Activated CD8-positive, alpha-beta memory T cell treated with anti-CD3 and anti-CD28 coated beads, Interleukin-2, amount 10 ng/mL, durations not matched to agents 7 days and 5 days (primary cell): ENCODE measurements at places on chromosomes 11 and 22. TPM values are rescaled to one million over a fixed set of nuclear protein-coding genes. Genes with fewer than 3 reads are reported as not detected.

DNA sequence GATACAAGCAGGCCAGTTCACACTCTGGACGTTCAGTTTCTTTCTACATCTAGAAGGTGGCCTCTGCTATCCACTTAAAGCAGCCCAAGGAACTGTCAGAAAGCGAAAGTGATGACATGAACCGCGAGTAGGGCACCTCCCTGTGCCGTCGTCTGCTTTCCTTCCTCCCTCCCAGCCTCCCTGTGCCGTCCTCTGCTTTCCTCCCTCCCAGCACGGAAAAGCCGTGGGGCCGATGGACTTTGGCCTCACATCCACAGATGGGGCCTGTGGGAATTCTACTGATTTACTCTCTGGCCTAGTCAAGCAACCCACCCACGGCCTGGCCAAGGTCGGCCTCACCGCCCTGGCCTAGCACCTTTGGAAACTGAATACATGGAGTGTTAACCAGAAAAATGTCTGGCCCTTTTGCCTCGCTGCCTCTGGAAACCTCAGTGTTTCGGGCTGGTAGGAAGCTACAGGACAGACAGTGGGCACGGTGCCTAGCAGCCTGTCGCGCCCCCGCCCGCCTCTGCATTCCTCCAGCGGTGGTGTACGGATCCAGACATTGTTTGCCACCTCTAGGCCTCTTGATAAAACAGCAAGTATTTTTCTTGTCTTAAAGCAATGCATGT is 14.2 kb downstream of the PEX26 start:
- H3K4me1 ChIP-seq: peaks cover 30% of the 10 kb centered on the region
- peak overlapping the region; percentile 41 for H3K4me3 ChIP-seq
- H3K27ac ChIP-seq: peak overlapping the region; percentile 82

DNA sequence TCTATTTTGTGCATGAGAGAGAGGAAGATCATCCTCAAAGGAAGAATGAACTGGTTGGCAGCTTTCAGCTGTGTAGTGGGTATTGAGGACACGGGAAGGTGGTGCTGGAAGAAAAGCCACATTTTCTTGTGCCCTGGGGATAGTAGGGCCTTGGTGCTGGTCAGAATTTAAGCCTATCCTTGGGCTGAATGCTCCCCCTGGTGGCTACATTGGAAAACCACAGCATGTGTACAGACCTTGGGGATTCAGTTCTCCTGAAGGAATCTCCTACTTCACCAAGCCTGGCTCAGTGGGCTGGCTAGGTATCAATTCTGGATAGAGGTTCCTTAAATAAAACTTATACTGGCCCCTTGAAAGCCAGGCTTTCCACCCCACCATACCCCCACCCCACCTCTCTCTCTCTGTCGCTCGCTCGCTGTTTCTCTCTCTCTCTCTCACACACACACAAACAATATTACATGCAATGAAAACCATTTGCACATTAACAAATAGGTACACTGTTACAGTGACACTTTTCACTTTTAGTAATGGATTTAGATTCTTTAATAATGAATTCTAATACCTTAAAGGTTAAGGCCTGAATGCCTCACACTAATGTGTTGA is 2.8 kb upstream of the OR51M1 start:
- H3K4me3 ChIP-seq: no peak overlapping the region
- DNase-seq: peak; percentile 43
- H3K4me1 ChIP-seq: no peaks in the 10 kb centered on the region
- no peak overlapping the region for H3K27ac ChIP-seq
- H3K36me3 ChIP-seq: no peaks in the 10 kb centered on the region

- no peaks in the 10 kb centered on the region for H3K36me3 ChIP-seq
- H3K4me1 ChIP-seq: no peaks in the 10 kb centered on the region
- peaks cover 8% of the 10 kb centered on the region for H3K27me3 ChIP-seq
These were observed 89.7 kb upstream of the CARD18 start for GRCh38 chr11:105229257-105229656.

DNA sequence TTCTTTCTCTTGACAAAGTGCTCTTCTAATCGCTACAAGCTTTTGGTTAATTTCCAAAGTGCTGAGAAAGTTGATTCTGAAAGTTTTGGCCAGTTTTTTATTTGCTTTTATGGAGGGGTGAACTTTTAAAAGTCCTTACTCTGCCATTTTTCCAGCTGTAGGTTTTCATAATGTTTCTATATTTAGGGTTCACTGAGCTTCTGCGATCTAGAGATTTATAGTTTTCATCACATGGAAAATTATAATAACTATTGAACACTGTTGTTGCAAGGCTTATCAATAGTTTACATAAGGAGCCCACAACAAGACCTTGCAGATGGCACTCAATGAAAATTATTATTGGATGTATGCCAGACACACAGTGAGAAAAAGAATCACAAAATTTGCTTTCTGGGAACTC is 55.1 kb downstream of the DLG2 start:
- peaks cover 3% of the 10 kb centered on the region for H3K36me3 ChIP-seq
- H3K27ac ChIP-seq: no peak overlapping the region
- H3K27me3 ChIP-seq: peaks cover 12% of the 10 kb centered on the region
- peaks cover 8% of the 10 kb centered on the region for H3K4me1 ChIP-seq
- no peak overlapping the region for H3K4me3 ChIP-seq
- no peak for DNase-seq

GRCh38 chr22:21446827-21447690 is 20.1 kb upstream of the TMEM191C start:
- no peak overlapping the region for H3K27ac ChIP-seq
- no peaks in the 10 kb centered on the region for H3K4me1 ChIP-seq
- no peak overlapping the region for H3K4me3 ChIP-seq
- peak; percentile 33 for DNase-seq
- H3K27me3 ChIP-seq: no peaks in the 10 kb centered on the region
- no peaks in the 10 kb centered on the region for H3K36me3 ChIP-seq

- H3K27ac ChIP-seq: no peak overlapping the region
- peaks cover 16% of the 10 kb centered on the region for H3K36me3 ChIP-seq
- DNase-seq: no peak
- no peaks in the 10 kb centered on the region for H3K4me1 ChIP-seq
- no peaks in the 10 kb centered on the region for H3K27me3 ChIP-seq
- no peak overlapping the region for H3K4me3 ChIP-seq
These were observed 214.1 kb downstream of the TBC1D22A start for GRCh38 chr22:46976598-46976997.

DNA sequence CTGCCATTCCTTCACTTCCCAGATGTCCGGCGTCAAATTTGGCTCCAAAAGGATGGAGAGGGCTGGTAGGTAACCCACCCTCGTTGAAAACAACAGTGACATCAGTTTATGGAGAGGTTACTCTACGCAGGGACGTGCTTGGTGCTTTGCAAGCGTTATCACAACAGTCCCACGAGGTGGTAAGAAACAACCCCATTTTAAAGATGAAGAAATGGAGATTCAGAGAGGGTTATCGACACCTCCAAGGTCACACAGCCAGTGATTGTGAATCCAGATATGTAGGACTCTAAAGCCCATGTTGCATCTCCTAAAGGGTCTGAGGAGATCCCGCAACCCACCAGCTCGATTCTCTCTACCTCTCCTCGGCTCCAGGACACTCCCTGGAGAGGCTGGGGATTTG is 773 bp downstream of the MIAT start:
- peaks cover 4% of the 10 kb centered on the region for H3K27me3 ChIP-seq
- H3K4me1 ChIP-seq: peaks cover 39% of the 10 kb centered on the region
- H3K36me3 ChIP-seq: peaks cover 2% of the 10 kb centered on the region
- peak overlapping the region; percentile 86 for H3K4me3 ChIP-seq

DNA sequence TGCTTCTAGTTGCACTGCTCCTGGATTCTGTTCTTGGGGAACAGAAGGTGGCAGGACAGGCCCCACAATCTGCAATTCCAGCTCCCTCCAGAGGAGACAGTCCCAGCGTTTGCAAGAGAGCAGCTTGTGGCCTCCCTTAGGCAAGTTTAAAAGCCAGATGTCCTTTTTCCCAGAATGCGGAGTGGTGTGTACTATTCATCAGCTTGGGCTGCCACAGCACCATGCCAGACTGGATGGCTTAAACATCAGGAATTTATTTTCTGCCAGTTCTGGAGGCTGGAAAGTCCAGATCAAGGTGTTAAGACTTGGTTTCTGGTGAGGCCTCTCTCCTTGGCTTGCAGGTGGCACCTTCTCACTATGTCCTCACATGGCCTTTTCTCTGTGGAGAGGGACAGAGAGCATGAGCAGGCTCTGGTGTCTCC is 11.7 kb downstream of the MIAT start:
- H3K4me3 ChIP-seq: no peak overlapping the region
- H3K27ac ChIP-seq: peak overlapping the region; percentile 65
- peaks cover 75% of the 10 kb centered on the region for H3K4me1 ChIP-seq
- no peak for DNase-seq
- peaks cover 21% of the 10 kb centered on the region for H3K36me3 ChIP-seq

DNA sequence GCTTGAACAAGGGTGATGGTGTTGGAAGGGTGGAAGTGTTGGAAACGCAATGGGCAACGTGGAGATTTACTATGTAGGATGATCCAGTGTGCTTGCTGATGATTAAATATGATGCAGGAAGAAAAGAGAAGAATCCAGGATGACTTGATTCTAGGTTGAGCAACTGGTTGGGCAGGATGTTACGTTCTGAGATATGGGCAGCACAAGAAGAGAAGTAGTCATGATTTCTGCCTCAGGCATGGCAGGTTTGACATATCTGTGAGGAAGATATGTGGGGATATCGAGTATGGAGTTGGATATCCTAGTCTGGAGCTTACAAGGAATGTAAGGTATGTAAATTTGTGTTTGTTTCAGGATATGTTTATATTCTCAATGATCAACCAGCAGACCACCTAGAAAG is 1.9 kb downstream of the OR52K1 start:
- H3K27me3 ChIP-seq: peaks cover 13% of the 10 kb centered on the region
- no peaks in the 10 kb centered on the region for H3K36me3 ChIP-seq

GRCh38 chr11:117511483-117511930 is 183.9 kb downstream of the CEP164 start:
- no peaks in the 10 kb centered on the region for H3K27me3 ChIP-seq
- no peaks in the 10 kb centered on the region for H3K36me3 ChIP-seq
- DNase-seq: no peak
- no peak overlapping the region for H3K27ac ChIP-seq

DNA sequence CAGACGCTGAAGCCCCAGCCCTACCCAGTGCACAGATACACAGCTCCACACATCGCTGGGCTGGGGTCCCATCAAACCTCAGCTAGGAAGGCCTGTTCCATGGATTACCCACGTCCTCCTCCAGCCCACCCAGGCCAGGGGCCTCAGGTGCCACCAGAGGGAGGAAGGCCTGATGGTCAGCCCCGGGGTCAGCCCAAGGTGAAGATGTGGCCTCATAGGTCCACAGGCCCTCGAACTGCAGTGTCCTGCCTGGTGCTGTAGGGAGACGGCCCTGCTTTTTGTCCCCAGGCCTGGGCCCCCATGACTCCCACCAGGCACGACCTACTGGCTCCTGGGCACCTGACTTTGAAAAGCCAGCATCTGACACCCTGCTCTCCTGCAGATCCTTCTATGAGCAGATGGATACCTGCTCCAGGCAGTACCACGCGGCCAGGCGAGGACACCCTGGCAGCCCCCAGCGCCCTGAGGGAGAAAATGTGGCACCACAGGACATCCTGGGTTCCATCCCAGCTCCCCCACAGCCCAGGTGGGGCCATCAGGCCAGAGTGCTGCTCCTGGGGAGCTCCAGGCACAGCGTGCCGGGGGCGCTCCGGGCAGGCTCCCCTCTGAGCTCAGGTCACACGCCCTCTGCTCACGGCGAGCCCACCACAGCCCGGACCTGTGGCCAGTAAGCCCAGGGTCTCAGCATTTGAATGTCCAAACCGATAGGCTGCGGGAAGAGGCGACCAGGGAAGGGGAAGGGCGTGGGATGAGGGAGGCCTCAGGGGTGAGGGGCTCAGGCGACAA is 15.8 kb upstream of the MOB2 start:
- no peak overlapping the region for H3K27ac ChIP-seq
- H3K4me3 ChIP-seq: no peak overlapping the region
- H3K4me1 ChIP-seq: peaks cover 10% of the 10 kb centered on the region

- H3K27me3 ChIP-seq: no peaks in the 10 kb centered on the region
- H3K36me3 ChIP-seq: no peaks in the 10 kb centered on the region
- no peak for DNase-seq
- H3K4me1 ChIP-seq: peaks cover 14% of the 10 kb centered on the region
These were observed 990.9 kb downstream of the BRD1 start for GRCh38 chr22:48836673-48837340.

- peaks cover 6% of the 10 kb centered on the region for H3K4me1 ChIP-seq
- H3K27ac ChIP-seq: no peak overlapping the region
- no peaks in the 10 kb centered on the region for H3K27me3 ChIP-seq
- no peaks in the 10 kb centered on the region for H3K36me3 ChIP-seq
These were observed 295.6 kb downstream of the TBC1D22A start for GRCh38 chr22:47057916-47058585.

DNA sequence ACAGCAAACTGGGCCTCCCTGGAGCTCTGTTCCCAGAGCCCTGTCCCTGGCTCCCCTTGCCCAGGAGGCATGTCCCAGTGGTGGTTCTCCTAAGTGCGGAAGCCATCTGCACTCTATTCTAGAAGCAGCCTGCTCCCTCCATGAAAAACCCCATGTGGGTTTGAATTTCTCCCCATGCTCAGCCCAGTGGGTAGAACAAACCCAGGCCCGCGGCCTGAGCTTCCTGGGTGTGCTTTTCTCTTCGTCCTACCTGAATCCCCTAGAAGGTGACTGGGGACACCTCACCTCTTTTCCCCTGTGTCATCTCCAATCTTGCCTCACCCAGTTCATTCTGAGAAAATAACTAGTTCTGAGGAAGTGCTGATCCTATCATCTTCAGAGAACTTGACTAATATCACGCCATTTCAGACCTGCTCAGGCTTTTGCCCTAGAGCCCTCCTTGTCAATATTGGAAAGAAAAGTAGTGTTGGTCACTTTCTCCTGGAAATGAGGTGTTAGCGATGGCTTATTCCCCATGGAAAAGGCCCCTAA is 15.9 kb downstream of the IL10RA start:
- H3K27ac ChIP-seq: peak overlapping the region; percentile 98
- H3K27me3 ChIP-seq: no peaks in the 10 kb centered on the region
- peaks cover 62% of the 10 kb centered on the region for H3K36me3 ChIP-seq
- peaks cover 100% of the 10 kb centered on the region for H3K4me1 ChIP-seq

DNA sequence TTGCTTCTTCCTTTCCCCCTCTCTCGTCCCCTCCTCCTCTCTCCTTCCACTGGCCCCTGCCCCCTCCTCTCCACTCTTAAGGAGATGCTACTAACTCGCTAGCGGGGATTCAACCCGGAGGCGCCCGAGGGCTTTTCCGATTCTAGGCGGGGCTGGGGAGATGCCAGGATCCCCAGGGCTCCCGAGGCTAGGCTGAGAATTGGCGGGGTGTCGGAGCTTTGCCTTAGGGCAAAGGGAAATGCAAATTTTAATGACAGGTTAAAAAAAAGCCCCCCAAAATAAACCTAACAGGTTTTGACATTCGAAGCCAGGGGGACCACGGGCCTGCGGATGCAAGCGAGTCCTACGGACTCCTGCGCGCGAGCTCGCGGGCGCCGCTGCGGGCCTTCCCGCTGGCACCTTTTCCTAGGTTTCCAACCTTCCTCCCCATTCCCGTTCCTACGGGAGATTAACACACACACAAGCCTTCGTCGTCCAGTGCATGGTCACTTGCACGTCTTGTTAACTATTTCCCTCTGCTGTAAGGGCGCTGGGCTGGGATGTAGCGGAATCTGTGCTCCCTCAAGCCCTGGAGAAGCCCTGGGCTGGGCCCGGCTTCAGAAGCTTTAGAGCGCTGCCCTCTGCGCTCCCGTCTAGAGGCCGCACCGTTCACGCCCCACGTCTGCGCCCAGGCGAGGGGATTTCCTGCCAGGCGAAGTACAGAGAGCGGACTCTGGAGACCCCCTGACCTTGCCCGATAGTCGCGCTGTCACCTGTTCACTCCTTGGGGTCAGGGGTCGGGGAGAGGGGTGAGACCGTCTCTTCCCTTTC is 729 bp upstream of the ALX4 start:
- no peak for DNase-seq
- H3K27me3 ChIP-seq: peaks cover 97% of the 10 kb centered on the region
- H3K4me1 ChIP-seq: peaks cover 15% of the 10 kb centered on the region
- H3K36me3 ChIP-seq: no peaks in the 10 kb centered on the region

Gene KRTAP5-1
- not detected for total RNA-seq

Gene TKFC
- 42.3 TPM for total RNA-seq

Gene SLC35F2
- total RNA-seq: 9.8 TPM
